ENCODE measurements at places on chromosomes 5 and 9. TPM values are rescaled to one million over a fixed set of nuclear protein-coding genes. Genes with fewer than 3 reads are reported as not detected.

DNA sequence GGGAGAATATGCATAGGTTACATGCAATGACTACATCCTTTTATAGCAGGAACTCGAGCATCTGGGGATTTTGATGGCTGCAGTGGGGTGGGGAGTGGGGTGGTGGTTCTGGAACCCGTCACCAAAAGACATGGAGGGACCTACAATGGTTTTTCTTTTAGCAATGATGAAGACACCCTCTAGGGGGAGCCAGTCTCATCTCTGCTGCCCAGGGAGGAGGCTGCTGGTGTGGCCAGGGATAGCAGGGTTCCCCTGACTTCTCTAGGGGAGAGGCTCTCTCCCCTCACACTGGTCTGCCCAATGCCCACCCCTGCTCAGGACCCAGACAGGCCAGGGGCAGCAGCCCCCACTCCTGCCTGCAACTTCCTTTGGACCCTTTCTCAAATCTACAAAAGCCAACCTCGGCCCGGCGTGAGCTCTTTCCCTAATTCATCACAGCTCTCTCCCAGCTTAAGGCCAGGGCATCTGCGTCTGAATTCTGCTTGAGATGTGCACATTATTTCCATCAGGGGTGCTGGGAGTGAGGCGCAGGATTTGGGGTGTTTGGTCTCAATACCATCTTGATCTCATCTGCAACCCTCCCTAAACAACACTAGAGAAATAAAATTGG is 73.6 kb upstream of the RETREG1 start:
- no peak for DNase-seq
- peaks cover 17% of the 10 kb centered on the region for H3K36me3 ChIP-seq
- H3K27me3 ChIP-seq, result no peaks in the 10 kb centered on the region
- H3K4me1 ChIP-seq, result no peaks in the 10 kb centered on the region
- H3K4me3 ChIP-seq, result no peak overlapping the region

The CEL gene
- total RNA-seq, result 0.84 TPM

- no peak for DNase-seq
- H3K4me1 ChIP-seq, result no peaks in the 10 kb centered on the region
- peaks cover 22% of the 10 kb centered on the region for H3K27me3 ChIP-seq
Observed at GRCh38 chr5:163571744-163572143, 66.3 kb downstream of the MAT2B start.

The LECT2 gene
- total RNA-seq, result not detected

- H3K4me3 ChIP-seq, result no peak overlapping the region
- peaks cover 4% of the 10 kb centered on the region for H3K36me3 ChIP-seq
- no peak for DNase-seq
- H3K27ac ChIP-seq, result no peak overlapping the region
Observed at GRCh38 chr9:14080959-14081542, 232.9 kb downstream of the NFIB start.

GRCh38 chr5:137035480-137035878 is 463.6 kb downstream of the SPOCK1 start:
- H3K27ac ChIP-seq, result no peak overlapping the region
- H3K36me3 ChIP-seq, result no peaks in the 10 kb centered on the region
- no peak for DNase-seq
- no peaks in the 10 kb centered on the region for H3K4me1 ChIP-seq

- no peak overlapping the region for H3K27ac ChIP-seq
- no peaks in the 10 kb centered on the region for H3K27me3 ChIP-seq
- H3K36me3 ChIP-seq, result no peaks in the 10 kb centered on the region
- H3K4me1 ChIP-seq, result peaks cover 4% of the 10 kb centered on the region
Observed at GRCh38 chr5:38650540-38650939, 94.1 kb upstream of the LIFR start.

The C9orf85 gene
- 9.2 TPM for total RNA-seq

DNA sequence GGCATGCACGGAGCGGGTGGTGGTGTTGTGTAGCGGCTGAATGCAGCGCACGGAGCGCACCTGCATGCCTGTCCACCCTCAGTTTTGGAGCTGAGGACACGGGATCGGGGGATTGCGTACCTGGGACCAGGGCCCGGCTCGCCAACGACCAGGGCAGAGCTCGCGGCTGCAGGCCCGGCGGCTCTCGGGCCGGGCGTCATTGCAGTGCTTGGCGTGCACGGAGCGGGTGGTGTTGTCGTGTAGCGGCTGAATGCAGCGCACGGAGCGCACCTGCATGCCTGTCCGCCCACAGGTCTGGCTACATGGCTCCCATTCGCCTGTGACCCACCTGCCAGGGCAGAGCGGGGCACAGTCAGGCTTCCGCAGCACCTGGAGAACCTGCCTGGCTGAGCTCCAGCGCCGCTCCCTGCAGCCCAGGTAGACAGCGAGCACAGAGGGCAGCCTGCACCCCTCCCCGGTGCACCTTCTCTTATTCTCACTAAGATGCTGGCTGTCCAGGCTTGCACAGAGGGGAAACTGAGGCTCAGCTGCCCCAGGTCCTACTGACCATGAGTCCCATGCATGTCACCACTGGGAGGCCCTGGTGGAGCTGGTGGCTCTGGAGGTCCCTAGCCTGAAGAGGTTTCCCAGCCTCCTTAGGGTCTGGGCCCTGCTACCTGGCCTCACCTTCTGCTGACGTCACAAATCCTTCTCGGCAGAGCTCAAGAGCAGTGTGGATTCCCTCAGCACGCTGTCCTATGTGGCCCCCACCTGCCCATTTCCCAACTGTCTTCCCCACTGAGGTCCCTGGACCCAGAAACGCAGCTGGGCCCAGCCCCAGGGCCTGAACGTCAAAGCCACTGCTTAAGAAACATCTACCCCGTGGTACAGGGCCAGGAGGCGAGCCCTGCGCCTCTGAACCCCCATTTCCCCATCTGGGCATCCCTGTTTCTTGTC is 64.9 kb downstream of the ZNF354C start:
- no peaks in the 10 kb centered on the region for H3K36me3 ChIP-seq
- H3K4me1 ChIP-seq, result no peaks in the 10 kb centered on the region
- no peak for DNase-seq
- H3K27me3 ChIP-seq, result no peaks in the 10 kb centered on the region
- H3K4me3 ChIP-seq, result no peak overlapping the region

Measured in psoas muscle (tissue), 8 donors.